ENCODE measurements at places on chromosomes 6 and 20.

DNA sequence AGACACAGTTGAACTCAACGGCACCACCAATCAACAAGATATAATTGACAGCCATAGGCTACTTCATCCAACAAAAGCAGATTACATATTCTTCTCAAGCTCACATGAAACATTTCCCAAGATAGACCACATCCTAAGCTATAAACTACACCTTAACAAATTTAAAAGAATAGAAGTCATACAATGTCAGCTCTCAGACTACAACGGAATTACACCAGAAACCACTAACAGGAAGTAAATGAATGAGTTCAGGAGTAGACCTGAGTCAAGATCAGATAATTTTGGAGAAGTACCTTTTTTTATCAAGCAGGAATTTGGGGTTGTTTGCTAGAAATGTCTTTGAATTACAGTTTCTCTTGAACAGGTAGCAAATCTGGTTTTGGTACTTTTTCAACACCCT, 237.8 kb downstream of the TBX18 start:
- no peak for DNase-seq

DNA sequence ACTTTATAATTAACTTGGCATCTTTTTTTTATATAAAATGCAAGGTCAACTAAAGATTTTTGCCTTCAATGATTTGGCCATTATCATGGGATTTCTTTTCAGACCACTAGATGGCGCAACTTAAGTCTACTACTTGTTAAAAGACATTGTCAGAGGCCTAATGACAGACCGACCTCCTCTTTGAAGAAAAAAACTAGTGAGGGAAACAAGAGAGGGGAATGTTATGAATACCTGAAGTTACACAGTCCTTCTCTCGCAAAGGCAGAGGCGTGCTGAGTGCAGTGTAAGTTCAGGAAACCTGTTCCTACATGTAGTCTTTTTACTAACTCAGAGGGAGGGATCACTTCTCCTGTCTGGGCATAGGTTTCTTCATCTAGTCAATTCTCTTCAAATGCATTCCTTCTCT, 9.3 kb downstream of the TRAPPC3L start:
- no peak for DNase-seq

DNA sequence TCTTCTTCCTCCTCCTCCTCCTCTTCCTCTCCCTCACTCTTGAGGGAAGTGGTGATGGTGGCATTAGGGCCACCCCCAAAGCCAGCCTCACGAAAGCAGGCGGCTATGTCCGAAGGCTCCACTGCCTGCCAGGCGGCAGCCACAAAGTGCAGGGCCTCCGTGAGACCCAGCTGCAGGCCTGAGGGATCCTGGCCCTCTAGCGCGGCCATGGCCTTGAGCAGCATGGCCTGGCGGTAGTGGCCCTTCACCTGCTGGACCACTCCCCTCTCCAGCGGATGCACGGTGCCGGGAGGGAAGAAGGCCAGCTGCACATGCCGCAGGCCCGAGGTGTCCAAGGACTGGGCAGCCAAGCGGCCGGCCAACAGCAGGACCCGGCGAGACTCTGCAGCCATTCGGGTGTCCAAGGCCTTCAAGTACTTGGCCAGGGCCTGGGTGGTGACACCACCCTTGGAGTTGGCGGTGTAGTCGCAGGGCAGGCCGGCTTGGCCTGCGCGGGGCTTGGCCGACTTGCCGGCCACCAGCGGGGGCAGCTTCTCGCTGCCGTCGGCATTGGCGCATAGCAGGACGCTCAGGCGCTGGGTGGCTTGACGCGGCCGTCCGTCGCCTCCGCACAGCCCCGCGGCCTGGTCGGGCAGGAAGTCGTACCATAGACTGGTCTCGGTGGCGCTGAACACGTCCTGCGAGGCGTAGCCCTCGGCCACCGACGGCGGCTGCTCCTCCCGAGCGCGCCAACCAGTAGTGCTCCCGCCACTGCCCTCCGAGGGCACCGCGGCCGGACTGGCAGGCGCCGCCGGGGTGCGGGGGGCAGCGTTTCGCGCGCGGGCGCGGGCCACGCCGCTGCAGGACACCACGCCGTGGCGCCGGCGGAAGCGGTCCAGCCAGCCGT, 1.1 kb downstream of the CENPB start:
- DNase-seq: no peak

DNA sequence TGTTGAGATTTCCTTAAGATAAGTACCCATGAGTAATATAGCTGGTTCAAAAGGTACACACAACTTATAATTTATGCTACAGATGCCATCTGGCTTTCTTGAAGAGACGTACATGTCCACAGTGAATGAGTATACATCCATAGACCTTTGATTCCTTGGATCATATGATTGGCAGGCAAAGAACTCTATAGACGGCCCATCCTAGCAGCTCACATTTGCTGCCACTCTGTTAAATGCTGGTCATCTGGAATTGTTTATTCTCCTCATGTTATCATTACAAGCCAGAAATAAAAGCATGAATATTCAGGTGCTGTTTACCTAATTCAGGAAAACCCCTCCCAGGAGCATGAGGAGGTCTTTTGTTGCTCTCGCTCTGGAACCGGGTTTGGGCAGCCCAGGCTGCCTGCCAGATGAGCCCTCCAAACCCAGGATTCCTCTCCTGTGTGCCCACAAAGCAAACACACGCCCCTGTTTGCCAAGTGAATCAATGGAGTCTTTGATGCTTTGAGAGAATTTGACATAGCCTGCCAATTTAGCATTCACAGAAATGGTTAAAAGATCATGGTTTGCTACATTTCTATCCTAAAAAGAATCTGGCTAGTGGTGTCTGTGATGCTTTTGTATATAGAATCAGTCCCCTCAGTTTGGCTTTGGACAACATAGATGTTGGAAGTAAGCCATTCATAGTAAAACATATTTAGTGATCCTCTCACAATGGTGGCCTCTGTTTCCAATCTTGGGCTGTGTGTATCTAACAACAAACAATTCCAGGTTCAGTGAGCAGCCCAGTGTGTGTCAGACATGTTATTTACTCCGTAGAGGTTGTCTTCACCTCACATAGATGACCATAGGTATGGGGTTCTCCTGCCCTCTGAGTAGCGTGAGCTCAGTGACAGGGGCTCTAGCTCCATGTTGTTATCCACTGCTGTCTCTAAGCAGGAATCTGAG, 17.5 kb upstream of the PLCG1 start:
- no peak for DNase-seq

Data from AG04449 (cell line).